ENCODE measurements at places on chromosomes 4 and X.
A peak's percentile ranks its signal among the peaks of the same experiment; 100 is the strongest.

- no peak for DNase-seq
Observed at GRCh38 chr4:132827522-132827921, 321.6 kb upstream of the PCDH10 start.

DNA sequence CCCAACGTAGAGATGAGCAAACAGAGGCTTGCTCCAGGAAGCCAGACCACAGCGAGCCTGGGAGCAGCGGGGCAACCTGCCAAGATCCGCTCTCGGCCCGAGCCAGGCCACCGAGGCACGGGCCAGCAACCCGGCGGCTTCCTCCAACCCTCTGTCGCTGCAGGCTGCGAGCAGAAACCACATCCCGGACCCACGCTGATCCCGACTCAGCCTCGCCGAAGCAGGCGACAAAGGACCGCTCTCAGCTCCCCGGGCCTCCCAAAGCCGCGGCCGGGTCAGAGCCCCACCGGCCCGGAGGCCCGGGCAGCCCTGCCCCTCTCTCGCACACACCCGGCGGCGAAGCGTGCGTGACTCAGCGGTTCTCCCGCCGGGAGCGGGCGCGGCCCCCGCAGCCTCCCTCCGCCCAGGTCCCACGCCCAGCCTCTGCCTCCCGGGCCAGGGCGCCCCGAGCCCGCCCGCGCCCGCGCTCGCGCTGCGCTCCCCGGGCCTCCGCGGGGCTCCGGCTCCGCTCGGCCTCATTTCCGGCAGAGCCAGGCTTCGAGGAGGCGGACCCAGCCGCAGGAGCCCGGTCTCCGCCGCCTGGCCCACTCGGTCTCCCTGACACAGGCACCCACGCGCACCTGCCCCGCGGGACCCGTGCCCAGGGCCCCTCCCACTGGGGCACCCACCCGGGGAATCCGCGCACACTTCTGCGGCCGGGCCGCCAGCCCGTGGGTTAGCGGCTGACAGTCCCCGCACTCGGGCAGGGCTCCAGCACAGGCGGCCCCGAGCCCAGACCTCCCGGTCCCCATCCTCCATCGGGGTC, 1.7 kb downstream of the PPP2R2C start:
- peak; percentile 91 for DNase-seq

- peak; percentile 95 for DNase-seq
Observed at GRCh38 chrX:103063918-103064434, at the start of gene BEX1. Gene BEX1 (minus strand): TSS chrX:103064171. CDS start chrX:103063274, 897 bp downstream.

- DNase-seq = no peak
Observed at GRCh38 chr4:100240008-100240407, 49.7 kb upstream of the DDIT4L start.

DNA sequence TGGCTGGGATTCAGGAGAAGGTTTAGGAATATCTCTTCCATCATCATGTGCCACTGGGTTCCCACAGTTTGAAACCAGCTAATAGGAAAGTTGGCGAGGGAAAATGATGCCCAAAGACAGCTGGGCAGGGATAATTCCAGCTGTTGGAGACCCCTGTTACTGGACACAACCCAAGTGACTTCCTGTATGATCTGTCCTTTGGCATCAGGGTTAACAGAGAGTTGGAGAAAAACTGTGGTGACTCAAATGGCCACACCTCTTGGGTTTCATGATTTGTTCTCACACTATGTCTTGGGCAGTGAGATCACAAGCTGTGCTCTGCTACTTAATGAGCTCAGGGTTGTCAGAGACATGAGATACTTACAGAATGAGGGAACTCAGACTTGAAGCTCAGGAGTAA, 3.8 kb downstream of the FGF16 start:
- no peak for DNase-seq

GRCh38 chrX:70025464-70025863, 24.3 kb downstream of the AWAT2 start:
- no peak for DNase-seq

DNA sequence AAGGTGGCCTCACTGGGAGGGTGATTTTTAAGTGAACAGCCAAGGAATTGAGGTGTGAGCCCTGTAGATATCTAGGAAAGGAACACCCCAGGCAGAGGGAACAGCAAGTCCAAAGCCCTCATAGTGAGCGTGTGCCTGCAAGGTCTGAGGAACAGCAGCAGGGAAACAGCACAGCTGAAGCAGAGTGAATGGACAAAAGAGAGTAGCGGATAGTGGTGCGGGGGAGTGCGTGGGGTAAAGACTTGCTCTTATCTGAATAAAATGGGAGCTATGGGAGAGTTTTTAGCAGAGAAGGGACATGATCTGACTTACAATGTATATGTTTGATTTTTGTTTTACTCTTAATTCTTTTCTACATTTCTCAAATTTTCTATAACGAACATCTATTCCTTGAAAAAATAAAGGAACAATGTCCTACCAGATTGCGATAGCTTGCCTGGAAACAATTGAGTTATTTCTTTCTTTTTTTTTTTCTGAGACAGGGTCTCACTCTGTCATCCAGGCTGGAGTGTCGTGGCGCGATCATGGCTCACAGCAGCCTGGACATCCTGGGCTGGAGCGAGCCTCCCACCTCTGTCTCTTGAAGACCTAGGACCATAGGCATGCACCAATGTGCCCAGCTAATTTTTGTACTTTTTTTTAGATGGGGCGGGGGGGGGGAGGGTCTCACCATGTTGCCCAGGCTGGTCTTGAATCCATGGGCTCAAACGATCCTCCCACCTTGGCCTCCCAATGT, 19.5 kb upstream of the HADH start:
- no peak for DNase-seq

DNA sequence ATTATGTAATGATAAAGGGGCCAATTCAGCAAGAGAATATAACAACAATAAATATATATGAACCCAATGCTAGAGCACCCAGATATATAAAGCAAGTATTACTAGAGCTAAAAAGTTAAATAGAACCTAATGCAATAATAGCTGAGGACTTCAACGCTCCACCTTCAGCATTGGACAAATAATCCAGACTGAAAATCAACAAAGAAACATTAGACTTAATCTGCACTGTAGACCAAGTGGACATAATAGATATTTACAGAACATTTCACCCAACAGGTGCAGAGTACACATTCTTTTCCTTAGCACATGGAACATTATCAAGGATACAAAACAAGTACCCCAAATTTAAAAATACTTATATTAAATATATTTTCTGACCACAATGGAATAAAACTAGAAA, 24.3 kb downstream of the OTC start:
- DNase-seq = peak; percentile 20

- no peak for DNase-seq
Observed at GRCh38 chr4:45100956-45101818, 374.8 kb upstream of the GNPDA2 start.

GRCh38 chrX:149937871-149938426, 342 bp downstream of the EOLA2 start:
- DNase-seq = peak; percentile 54

DNA sequence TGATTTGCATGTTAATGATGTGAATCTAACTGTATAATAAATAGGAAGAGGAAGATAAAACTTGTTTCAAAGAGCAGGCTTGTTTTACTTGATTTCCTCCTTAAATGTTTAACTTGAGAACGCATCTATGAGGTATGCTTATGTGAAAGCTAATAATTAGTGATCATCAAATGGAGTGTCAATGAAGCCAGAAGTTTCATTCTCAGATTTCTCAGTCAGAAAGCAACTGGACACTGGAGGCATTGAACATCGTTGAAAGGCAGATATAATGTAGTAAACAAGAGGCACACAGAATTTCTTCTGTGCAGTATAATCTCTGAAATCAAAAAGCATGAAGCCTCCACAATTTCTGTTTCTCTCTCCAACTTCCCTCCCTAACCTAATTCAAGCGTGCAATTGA, 672.9 kb downstream of the ADGRL3 start:
- DNase-seq = no peak

DNA sequence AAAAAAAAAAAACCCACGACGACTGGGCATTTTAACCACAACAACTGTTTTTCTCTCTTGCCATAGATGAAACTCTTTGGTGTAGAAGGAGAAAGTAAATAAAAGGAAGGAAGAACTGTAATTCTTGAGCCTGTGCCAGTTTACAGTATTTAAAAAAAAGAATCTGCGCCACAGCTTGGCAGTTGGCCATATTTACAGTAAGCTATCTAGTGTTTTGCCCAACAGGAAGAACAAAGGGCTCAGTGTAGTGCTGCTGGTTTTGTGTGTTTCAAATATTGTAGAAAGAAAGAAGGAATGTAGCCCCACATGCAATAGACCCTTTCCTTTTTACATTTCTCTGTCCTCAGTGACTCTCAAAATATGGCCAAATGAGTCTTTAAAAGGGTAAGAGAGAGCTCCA, 66.1 kb downstream of the NR3C2 start:
- DNase-seq = peak; percentile 84

DNA sequence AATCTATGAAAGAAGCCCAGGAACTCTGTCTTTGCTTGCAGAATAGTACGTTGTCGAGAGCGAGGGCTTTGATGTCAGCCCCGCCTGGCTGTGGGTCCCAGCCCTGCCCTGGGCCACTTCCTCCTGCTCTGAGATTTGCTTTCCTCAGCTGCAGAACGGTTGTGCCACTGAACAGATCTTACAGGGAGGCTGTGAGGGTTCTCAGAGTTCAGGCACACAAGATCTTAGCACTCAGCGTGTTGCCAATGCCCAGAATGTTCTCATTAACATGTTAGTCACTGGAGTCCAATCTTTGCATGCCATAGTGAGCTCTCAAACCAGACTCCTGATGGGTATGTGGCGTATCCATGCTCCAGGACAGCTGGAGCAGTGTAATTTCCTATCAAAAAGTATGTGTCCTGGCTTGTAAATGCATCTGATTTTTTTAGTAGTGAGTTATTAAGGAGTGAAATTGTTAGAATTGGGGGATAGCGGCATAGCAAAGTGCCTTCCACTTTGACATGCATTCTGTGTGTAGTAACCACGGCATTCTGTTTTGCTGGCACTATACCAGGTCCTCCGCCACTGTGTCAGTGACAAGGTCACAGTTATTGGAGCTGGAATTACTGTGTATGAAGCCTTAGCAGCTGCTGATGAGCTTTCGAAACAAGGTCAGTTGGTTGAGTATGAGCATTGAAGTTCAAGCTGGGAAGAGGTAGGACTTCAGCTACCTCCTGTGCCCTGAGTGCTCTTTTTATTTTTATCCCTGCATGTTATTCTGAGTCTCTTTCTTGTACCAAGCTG, 31.6 kb downstream of the TKTL1 start:
- no peak for DNase-seq

GRCh38 chr4:173509036-173510001, 20.7 kb downstream of the HAND2 start:
- DNase-seq = no peak

GRCh38 chrX:115906276-115906675, 264.3 kb upstream of the AGTR2 start:
- DNase-seq = no peak

- peak; percentile 97 for DNase-seq
Observed at GRCh38 chrX:70454441-70455365, 10.1 kb downstream of the DLG3 start.

- DNase-seq = no peak
Observed at GRCh38 chr4:24690436-24690835, 104.9 kb upstream of the SOD3 start.

DNA sequence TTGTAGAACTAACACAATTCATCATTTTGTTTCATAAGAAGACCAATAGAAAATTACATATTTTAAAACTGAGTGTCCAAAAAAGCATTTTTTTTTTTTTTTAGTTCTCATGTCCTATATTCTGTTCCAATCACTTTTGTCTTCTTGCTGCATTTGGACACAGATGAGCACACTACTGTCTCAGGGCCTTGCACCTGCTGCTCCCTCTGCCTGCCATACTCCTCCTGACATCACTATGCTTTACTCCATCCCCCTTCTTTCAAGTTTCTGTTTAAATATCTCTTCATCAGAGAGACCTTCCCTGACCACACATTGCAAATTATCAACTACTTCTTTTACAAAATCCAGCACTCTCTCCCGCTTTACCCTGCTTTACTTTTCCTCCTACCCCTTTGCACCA, 230.7 kb upstream of the GK2 start:
- peak; percentile 4 for DNase-seq

GRCh38 chrX:35741142-35741541, 57.0 kb upstream of the MAGEB16 start:
- no peak for DNase-seq

DNA sequence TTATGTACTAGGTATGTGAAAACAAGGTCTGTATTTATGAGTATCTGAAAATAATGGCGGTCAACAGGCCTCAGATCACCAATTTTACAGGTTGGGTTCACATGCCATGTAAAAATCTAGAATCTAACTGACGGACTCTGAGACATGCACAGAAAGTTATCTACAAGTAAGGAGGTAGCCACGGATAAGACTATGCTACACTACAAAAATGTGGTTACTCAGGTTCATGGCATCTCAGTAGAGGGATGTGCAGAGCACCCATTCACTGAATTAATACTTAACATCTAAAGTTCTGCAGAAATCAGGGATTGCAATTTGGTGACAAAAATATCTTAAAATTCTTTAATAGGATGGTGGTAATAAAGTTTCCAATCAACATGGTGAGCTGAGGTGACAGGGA, 155.9 kb downstream of the APBB2 start:
- DNase-seq = no peak

DNA sequence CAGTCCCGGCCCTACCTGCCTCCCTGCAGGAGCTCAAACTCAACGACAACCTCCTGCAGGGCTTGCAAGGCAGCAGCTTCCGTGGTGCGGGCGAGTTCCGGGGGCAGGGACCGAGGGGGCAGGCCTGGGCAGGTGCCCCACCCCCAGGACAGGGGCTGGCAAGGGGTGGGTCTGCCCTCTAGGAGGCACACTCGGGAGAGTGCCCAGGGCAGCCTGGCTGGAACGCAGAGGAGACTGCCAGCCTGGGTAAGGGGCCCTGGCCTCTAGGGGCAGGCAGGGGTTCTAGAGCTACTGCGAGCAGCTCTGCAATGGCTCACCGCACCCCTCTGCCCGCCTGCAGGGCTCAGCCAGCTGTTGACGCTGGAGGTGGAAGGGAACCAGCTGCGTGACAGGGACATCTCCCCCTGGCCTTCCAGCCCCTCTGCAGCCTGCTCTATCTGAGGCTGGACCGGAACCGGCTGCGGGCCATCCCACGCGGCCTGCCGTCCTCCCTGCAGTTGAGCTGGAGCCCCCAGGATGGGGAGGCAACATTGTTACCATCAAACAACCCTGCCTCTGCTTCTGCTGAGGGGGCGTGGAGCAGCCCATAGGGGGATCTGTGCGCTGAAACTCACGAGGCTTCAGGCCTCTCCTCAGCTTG, 12.1 kb upstream of the HAUS7 start:
- no peak for DNase-seq
